ENCODE measurements at places on chromosomes 5 and 9.

- no peak for DNase-seq
Measured at GRCh38 chr9:135693265-135693664, 6.0 kb downstream of the SOHLH1 start.

- DNase-seq = no peak
Measured at GRCh38 chr5:59845730-59846129, 47.8 kb downstream of the PDE4D start.

DNA sequence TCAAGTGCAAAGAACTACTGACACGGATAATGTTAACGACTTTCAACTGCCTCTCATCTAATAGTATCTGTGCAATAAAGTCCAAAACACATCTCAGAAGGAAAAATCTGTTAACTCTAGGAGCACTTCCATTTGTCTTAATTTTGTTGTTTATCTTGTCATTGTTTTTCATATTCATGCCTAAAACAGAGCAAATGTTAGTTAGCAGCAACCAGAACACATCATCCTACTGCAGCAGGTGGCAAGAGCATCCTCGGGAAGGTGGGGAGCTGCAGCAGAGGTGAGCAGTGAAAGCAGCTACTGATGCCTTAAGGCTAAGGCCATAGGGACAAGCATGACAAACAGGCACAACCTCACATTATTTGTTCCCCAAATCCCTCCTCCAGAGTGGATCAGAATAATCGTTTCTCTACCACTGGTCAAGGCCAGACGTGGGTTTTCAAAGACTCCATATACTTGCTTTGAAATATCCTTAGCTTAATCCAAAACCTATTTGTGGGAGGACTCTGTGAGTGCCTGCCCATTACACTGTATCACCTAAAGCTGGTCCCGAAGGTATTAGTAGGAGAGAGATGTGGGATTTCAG is 1.0 kb downstream of the HMGCS1 start:
- peak; percentile 8 for DNase-seq

DNA sequence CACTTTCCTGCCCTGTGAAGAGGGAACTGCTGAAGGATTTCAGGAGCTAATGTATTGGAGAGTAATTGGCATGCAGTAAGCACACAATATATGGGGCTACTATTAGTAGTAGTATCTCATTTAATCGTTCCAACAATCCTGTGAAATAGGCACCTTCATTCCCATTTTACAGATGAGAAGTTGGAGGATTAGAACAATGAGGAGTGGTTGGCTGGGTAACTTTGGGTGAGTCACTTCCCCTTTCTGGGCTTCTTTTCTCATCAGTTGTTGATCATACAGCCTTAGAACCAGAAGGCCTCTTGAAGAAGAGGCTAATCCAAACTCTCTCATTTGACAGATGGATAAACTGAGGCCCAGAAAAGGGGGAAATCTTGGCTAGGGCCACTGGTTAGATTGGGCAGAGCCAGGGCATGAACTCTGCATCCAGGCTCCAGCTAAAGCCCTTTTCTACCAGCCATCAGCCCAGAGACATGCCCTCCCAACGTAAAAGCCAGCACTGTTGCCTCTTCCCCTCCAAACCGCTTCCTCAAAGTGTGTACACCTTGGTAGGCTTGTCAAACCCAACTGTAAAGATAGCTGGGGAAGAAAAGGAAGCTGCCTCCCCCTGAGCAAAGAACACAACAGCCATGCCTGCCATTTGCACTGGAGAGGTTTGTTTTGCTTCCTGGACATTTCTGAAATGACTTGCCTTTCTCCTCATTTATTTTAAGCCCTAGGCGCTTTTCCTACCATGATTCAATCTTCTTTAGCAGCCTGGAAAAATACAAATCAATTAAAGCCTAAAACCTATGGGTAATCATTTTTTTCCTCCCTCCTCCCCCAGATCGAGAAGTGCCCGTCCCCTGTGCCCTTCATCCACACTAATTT is 992 bp downstream of the SPACA9 start:
- no peak for DNase-seq

DNA sequence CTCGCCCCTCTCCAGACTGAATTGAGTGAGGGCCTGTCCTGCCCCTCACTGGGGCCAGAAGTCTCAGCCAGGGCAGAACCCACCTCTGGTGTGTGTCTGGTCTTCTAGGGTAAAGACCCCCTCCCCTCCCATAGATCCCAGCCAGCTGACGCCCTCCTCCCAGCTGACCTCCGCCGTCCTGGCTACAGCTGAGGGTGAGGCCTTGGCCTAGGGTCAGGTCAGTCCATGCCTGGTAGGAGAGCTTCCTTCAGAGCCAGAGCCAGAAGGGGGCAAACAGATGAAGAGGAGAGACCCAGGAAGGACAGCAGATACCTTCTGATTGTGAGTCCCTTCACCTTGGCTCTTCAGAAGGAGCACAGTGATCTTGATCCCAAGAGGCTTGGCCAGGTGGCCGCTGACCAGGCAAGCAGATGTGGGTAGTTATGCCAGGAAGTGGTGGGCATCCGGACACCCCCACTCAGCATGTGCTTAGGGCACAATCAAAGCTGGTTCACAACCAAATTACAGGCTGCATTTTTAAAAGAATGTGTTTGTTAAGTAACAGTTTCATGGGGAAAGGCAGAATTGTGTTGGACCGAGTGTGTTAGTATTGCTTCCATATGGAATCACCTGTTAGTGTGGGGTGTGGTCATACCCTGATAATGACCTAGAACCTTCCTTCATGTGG is 29.9 kb downstream of the JADE2 start:
- DNase-seq = no peak

Data from Caki2 (cell line).